ENCODE measurements at places on chromosomes 3 and 15.

DNA sequence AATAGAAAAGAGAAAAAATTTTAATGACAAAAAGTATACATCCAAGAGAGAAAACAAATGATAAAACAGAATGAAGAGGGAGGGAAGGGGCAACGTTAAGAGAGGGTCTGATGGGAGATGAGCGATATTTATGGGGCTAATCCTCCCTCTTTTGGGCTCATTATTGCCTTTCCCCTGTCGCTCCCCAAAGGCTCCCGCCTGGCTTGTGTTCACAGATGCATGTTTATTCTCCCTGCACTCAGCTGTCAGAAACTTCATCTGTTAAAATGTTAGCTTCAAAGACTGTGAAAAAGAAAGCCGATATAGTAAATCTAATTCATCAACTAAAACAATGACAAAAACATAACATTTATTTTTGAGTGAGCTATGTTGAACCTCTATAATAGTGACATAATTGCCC lies 74.3 kb downstream of the GABRB3 start:
- DNase-seq, result no peak

DNA sequence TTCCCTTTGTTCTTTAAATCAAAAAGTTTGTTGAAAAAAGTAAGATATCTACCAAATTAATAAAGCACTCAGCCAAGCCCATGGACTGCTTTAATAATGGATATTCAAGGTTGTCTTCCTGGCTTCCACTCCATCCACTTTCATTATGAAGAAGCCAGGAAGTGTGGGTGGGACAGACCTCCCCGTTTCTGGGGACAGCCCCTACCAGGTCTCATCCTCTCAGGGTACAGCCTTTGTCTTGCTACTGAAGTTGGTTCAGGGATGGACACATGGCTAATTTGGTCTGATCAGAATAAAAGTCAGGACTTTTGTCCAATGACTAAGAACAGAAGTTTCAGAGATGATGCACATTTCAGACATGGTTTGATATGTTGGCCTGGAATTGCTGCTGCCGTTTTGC lies 32.6 kb downstream of the CCNB2 start:
- DNase-seq, result no peak

GRCh38 chr3:129548104-129548965 lies 5.4 kb downstream of the H1-8 start:
- no peak for DNase-seq

DNA sequence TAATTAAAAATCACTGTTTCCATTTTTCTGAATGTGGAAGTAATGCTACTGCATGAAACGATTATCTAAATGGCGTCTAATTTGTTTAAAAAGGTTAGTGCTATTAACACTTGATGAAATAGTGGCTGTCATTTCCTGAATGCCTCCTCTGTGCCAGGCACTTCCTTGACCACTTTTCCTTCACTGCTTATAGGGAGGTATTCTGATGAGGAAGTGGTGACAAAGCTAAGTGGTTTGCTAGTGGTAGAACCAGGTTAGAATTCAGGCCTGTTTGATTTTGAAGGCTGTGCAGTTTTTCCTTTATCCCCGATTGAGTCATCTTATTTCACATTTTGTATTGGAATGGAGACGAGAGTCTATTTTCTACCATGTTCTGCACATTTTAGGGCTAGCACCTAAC lies 119.0 kb downstream of the USP13 start:
- DNase-seq, result no peak

DNA sequence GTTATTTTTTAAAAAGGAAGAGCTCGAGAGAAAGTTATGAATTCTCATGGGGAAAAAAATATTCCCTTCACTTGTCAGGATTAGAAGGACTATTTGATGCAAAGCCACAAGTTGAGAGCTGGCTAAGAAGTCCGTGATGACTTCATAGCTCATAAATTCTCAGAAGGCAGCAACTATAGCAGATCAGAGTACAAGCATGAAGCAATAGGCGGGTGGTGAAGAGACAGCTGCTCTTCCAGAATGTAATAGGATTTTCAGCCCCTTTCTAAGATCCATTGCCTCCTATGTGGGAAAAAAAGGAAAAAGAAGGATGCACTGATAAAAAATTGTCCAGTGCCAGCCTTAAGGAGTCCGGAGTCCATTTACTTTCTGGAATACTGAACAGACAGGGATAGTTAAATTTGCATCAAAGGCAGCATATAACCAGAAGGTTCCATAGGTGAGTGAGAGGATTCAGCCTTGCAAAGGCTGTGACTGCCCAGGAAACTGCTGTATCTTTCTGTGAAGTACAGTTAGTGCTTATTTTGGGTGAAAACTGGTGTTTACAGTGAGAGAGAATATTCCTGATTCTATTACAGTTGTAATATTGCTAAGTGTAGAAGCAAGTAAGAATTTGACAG lies 929.5 kb upstream of the ALCAM start:
- no peak for DNase-seq

- no peak for DNase-seq
These were observed 40.0 kb downstream of the FOXP1 start for GRCh38 chr3:71543371-71544016.

GRCh38 chr15:47331829-47332393 lies 385.4 kb upstream of the SEMA6D start:
- no peak for DNase-seq

DNA sequence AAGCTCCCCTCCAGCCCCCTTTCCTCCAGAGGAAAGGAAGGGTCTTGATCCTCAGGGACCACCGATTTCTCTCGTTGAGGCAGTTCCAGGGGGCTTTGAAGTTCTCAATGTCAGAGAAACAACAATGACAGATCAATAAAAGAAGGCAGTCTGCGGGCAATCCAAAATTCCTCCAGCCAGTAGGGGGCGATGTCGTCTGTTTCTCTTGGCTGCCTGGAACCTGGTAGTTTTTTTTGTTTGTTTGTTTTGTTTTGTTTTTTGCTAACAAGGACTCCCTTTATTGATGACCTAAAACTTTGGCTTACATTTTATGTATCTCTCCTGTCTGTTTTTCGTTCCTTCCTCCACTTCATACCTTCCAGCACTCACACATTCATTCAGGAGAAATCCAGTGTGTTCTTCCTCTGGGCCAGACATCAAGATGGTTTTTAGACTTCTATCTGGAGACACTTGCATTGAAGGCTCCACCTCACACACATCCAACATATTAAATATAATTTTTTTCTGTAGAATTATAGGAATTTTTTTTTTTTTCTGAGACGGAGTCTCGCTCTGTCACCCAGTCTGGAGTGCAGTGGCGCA lies 276.6 kb downstream of the RPLP1 start:
- no peak for DNase-seq

- DNase-seq, result no peak
These were observed 41.7 kb downstream of the FRMD5 start for GRCh38 chr15:44153352-44153751.

DNA sequence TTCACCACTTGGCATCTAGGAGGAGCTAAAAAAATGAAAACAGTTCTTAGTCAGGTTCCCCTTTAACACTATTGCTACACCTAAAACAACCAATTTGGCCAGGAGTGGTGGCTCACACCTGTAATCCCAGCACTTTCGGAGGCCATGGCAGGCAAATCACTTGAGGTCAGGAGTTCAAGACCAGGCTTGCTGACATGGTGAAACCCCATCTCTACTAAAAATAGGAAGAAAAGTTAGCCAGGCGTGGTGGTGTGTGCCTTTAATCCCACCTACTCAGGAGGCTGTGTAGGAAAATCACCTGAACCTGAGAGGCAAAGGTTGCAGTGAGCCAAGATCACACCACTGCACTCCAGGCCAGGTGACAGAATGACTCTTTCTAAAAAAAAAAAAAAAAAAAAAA lies 124.1 kb downstream of the DGKG start:
- no peak for DNase-seq

GRCh38 chr3:37971467-37971866 lies 19.1 kb upstream of the VILL start:
- DNase-seq, result no peak

DNA sequence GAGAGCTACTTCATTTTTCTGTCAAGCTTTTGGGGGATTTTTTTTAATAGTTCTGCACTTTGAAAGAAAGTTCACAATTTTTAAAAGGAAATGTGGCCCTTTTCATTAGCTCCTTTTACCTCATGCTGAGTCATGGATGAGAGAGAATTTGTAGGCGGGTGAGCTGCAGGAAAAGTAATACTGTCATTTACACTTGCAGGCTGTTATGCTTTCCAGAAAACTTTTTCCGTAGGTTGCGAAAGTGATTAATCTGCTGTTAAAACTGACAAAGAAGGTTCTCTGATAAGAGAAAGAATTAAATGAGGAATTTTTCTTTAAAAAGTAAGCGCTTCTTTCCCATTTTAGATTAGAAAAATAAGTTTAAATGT lies 430.2 kb downstream of the LPP start:
- no peak for DNase-seq
